GM04503 (cell line): ENCODE measurements at places on chromosomes 4 and X.
A peak's percentile ranks its signal among the peaks of the same experiment; 100 is the strongest.

DNA sequence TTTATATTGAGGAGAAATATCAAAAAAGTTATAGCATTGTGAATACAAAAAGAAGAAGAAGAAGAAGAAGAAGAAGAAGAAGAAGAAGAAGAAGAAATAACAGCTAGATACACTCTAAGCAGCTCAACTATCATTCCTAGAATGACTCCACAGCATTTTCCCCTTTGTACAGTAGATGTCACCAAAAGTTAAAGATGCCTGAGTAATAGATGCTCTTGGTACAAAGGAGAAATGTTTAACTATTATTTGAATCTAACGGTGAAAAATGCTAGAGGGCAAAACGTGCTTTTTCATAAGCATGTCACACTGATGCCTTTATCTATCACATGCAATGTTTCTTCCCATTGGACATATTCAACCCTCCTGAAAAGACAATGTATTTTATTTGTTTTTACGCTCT lies 178.4 kb upstream of the GPRIN3 start:
- no peak for DNase-seq

DNA sequence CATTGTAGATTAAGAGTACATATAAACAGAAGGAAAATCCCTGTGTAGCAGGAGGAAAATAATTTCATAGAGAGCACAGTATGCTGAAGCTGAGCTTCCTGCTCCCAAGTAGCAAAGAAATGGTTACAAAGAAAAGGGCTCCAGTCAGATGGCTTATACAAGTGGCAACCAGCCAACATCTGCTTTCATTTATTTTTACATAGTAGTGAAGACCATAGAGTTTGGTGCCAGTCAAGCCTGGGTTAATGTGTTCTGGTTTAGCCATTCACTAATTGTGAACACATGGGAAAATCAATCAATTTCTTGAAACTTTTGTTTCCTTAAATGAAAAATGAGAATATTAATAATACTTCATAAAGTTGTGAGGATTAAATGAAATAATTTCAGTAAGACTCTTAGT lies 111.3 kb upstream of the ELOVL6 start:
- no peak for DNase-seq

GRCh38 chrX:44012484-44013096 lies 39.4 kb upstream of the NDP start:
- DNase-seq = peak; percentile 47

- no peak for DNase-seq
Measured at GRCh38 chrX:49233887-49234555, 881 bp upstream of the CACNA1F start.

GRCh38 chr4:80586716-80587115 lies 251.2 kb downstream of the CFAP299 start:
- DNase-seq = no peak

DNA sequence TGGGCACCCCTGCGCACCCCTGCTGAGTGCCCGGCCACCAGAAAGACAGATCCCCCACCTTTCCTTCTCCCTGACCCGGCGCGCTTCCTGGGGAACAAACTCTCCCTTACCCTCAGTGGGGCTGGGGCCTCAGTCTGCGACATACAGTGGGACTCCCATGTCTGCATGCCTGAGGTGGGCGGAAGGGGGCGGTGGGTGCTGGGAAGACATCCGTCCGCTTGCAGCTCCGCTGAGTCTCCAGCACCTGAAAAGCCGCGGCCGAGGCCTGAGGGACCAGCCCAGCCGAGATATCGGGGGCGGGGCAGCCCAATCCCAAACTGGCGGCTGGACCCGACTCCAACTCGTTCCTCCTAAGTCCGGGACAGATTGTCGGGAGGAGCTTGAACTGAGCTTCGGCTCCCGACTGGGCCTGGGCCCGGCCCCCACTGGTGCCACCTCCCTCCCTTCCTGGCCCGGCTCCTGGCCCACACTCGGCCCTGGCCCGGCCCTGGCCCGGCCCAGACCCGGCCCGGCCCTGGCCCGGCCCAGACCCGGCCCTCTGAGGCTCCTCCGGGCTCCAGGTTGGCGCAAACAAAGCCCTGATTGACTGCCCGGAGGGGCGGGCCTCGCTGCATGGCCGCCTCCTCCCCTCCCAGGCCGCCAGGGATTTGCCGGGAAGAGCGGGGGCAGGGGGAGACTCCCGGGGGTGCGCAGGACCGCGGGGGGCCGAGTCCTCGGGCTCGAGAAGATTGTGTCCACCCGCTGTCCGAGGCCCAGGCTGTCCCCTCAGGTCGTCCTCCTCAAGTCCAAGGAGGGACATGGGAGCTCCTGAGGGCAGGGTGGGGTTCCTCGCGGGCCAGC lies 877 bp upstream of the SLC16A2 start:
- no peak for DNase-seq

DNA sequence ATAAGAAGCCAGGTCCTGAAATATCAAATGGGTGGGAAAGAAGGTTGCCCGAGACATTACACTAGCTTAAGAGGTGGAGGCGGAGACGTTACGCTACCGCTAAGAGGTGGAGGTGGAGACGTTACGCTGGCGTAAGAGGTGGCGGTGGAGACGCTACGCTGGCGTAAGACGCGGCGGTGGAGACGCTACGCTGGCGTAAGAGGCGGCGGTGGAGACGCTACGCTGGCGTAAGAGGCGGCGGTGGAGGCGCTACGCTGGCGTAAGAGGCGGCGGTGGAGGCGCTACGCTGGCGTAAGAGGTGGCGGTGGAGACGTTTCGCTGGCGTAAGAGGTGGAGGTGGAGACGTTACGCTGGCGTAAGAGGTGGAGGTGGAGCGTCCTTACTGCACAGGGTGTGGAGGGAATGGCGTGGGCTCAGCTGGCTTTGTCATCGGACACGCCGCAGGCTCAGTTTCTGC lies 12.8 kb downstream of the CYP4V2 start:
- no peak for DNase-seq

DNA sequence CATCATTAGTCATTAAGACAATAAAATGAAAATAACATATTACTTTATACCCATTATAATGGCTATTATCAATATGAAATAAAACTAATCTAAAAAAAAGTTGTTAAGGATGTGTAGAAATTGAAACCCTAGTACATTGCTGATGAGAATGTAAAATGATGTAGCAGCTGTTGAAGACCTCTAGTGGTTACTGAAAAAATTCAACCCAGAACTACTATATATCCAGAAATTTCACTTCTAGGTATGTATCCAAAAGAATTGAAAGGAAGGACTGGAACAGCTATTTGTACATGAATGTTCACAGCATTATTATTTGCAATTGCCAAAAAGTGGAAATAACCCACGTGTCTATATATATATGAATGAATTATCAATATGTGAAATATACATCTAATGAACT lies 180.3 kb upstream of the KLHL4 start:
- no peak for DNase-seq

DNA sequence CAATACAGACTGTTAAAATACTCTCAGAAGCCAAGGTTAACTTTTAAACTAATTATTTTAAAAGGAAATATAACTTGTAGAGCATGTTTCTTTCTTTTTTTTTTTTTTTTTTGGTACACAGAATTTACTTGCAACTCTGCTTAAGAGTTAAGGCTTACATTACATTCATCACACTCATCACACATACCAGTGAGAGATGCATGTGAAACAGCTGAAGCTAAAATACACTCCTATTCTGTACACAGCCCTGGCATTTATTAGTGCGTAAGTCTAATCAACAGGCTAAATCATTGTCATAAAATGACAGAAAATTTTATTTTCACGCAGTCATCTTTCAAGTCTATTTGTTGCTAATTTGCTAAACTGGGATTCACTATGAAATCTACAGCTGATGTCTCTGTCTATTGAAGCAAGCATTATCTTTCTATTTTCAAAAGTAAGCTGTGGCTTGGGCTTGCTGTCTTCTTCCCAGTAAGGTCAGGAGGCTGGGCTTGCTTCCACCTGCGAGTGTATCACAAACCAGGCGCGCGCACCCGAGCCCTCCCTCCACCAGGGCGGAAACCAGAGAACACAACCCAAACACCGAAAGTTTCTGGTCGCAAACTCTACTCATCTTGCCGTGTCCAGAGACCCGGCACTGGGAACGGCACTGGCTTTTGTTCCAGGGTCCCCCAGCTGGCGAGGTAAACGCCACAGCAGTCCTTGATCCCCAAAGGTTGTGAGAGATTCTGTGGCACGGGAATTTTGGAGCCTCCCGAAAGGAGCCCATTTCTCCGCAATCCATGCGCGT lies 3.9 kb downstream of the MAML3 start:
- DNase-seq = no peak

DNA sequence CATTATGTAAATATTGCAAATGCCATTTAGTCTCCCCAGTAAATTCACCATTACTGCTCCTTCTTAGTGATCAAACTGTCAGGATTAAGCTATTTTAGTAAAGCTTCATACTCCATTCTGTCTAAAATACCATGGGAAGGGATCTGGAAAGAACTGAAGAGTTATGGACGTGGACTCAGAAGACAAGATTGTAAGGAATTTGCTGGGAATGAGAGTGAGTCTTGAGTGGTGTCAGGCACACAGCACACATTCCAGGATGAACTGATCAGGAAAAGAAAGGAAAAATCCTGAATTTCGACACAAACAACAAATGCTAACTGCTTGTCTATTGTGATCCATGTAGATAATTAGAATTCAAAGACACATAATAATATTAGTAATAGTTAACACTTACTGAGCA lies 311.0 kb downstream of the CENPC start:
- DNase-seq = no peak

DNA sequence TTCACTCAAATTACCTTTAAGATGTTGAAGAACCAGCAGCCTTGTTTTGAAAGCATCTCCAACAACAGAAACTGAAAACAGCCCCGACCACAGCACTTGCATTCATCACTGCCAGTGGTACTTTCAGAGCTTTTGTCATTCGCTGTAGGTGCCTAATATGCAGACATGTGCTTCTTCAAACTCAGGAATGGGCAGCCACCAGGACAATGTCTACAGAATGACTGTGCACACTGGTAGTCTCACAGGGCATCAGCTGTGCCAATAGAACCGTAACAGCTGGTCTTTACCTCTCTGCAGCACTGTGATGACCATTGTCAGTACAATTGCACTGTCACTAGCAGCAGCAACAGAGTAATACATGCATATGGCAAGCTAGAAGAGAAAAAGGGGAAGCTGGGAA lies 1149.7 kb downstream of the STPG2 start:
- DNase-seq = no peak

GRCh38 chr4:135731682-135732081 lies 1530.1 kb upstream of the PABPC4L start:
- DNase-seq = no peak

- no peak for DNase-seq
Measured at GRCh38 chr4:20086799-20087521, 164.7 kb upstream of the SLIT2 start.

DNA sequence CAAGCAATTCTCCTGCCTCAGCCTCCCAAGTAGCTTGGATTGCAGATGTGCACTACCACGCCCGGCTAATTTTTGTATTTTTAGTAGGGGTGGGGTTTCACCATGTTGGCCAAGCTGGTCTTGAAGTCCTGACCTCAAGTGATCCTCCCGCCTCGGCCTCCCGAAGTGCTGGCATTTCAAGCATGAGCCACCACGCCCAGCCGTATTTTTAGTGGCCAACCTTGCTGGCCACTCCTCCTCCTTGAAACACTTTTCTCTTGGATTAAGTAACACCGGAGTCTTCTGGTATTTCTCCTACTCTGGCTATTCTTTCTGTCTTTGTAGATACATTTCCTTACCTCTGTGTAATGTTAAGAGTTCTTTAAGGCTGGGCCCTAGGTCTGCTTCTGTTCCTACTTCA lies 11.1 kb upstream of the RPL39 start:
- no peak for DNase-seq

DNA sequence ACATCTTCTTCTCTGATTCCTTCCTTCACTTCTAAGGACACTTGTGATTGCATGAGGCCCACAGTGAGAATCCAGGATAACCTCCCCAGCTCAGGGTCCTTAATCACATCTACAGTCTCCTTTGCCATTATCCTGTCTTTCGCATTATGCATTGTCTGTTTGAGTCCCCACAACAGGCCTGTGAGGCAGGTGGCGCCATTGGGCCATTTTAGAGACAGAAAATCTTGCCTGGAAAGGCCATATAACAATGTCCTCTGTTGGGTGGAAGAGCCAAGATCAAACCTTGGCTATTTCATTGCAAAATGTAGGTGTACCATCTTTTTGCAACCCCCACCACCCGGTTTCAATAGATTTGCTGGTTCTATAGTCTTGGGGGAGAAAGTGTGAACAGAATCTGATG lies 11.8 kb upstream of the DCUN1D4 start:
- DNase-seq = no peak

DNA sequence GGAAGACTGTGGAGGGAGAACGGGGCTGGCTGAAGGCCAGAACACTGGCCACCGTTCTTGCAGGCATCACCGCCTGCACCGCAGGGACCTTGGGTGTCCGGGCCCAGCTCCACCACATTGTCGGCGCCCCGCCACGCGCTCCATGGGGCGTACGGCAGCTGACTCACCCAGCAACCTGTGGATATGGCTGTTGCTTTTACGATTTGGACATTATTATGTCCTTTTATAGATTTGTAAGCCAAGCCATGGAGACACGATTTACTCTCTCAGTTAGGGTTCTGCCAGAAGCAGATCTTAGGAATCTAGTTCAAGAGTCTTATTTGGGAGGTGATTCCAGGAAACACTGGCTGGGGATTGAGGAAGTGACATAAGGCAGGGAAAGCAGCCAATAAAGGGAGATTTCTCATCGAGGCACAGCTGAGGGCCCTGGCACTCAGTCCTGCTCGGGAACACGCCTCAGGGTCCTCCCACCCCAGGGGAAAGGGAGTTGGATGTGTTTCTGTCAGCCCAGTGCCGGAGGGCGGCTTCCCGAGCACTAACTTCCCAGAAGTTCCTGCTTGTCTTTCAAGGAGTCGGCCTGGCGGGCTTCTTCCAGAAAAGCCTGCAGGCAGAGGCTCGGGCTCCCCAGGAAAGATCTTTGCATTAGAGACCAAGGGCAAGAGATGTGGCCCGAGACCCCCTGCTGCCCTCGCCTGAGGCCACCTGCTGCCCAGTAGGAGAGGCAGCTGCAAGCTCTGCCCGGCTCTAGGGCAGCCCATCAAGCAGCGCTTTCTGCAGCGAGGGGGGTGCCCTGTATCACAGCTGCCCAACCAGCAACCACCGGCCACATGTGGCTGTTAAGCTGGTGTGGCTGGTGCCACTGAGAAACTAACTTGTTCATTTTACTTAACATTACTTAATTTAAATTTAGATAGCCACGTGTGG lies 52.9 kb downstream of the CRMP1 start:
- peak; percentile 10 for DNase-seq

GRCh38 chrX:150438165-150438564 lies 75.0 kb downstream of the MAMLD1 start:
- DNase-seq = peak; percentile 42

- DNase-seq = no peak
Measured at GRCh38 chrX:115892787-115893671, 277.5 kb upstream of the AGTR2 start.

DNA sequence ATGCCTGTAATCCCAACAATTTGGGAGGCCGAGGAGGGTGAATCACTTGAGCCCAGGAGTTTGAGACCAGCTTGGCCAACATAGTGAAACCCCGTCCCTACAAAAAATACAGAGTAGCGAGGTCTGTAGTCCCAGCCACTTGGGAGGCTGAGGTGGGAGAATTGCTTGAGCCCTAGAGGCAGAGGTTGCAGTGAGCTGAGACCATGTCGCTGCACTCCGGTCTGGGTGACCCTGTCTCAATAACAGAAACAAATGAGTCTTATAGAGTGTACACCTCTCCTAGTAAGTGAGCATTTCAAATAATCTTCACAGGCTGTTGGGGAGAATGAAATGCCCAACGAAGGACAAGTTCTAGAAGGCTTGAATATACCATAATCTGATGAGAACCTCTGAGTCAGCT lies 5.5 kb downstream of the UCHL1 start:
- DNase-seq = no peak
